ENCODE measurements at places on chromosomes 5 and 9.

DNA sequence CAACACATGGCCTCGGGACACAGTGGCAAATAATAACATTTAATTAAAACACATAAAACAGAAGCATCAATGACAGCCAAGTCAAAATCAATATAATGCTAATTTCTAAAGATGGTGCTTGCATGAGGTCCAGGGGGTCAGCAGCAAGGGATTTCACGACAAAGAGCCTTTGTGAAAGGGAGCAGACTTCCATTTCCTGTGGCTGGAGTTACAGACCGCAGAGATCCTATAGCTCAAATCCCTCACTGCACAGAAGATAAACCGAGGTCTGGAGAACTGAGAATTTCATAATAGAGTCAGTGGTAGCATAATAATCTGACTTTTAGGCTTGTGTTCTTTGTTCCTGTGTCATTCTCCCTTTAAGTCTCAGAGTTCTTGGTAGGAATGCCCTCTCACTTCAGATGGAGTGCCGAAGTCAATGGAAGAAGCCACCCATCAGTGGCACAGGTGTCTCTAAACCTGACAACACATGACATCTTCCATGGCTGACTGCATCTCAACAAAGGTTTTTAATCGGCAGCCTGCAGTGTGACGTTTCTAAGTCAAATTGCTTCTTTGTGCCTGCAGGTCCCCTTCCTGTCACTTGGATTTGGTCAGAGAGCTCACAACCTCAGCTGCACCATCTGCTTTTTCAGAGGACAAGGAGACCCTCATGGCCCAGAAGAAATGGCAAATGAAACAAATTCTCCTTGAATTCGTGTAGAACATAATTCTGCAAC is 67.4 kb downstream of the CARTPT start:
- no peak for DNase-seq

GRCh38 chr5:19790829-19791466 is 197.1 kb downstream of the CDH18 start:
- DNase-seq: no peak

DNA sequence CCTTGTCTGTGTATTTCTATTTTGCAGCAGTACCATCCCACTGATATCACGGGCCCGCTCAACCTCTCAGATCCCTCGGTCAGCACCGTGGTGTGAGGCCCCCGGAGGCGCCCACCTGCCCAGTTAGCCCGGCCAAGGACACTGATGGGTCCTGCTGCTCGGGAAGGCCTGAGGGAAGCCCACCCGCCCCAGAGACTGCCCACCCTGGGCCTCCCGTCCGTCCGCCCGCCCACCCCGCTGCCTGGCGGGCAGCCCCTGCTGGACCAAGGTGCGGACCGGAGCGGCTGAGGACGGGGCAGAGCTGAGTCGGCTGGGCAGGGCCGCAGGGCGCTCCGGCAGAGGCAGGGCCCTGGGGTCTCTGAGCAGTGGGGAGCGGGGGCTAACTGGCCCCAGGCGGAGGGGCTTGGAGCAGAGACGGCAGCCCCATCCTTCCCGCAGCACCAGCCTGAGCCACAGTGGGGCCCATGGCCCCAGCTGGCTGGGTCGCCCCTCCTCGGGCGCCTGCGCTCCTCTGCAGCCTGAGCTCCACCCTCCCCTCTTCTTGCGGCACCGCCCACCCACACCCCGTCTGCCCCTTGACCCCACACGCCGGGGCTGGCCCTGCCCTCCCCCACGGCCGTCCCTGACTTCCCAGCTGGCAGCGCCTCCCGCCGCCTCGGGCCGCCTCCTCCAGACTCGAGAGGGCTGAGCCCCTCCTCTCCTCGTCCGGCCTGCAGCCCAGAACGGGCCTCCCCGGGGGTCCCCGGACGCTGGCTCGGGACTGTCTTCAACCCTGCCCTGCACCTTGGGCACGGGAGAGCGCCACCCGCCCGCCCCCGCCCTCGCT is 1.9 kb downstream of the LRRC26 start:
- DNase-seq: no peak

DNA sequence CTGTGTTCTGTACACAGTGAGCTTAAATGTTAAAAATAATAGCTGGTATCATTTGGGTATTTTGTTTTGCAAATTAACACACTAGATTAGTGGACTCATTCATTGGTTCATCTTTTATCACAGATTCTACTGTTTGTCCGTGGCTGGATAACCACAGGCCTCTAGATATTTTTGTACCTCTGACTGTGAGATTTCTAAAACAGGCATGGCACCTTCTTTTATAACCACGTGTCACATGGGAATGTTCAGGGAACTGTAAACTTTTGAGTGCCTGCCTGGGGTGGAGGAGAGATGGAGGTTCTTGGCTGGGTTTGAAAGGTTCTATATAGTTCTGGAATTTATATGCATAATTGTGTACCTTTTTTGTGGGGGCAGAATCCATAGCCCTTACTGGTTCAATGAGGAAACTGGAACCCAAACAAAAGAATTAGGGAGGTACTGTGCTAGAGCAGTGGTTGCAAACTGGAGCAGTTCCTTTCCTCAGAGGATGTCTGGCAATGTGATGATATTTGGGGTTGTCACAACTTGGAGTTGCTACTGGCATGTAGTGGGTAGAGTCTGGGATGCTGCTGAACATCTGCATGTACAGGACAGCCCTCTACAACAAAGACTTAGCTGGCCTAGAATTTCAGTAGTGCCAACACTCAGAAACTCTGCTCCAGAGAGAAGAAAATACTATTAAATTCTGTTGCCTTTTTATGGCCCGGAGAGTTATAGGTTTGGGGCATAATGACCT is 16.9 kb downstream of the TLE4 start:
- DNase-seq: no peak

DNA sequence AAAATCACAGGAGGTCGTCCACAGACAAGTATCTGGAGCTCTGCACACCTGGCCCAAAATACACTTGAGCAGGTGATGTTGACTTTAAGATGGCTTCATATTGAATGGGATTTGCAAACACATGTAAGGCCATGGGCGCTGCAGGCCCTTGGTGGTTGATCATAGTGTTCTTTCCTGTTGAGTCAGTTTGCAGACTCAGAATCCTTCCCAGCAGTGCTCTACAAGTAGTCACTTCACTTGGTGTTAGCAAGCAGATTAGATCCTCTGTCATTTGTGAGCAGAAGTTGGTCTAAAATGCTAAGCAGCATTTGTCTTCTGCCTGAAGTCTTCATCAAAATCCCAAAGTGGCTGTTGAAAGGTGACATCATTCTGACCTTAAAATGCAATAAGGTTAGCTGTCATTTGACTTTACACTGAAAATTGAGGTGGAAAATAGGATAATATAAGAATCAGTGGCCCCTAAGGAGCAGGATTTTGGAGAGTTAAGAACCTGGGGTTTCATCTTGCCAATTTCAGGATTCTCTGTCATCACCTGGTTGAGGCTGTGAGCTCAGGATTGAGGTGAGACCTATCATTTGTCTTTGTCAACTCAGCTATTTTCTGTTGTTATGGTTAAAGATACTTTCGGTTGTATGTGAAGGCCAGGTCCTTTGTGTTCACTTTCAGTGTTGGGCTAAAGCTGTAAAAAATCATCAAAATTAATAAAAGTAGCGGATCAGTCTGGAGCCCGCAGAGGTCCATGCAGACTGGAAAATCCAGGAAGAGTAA is 114.5 kb downstream of the LRRC70 start:
- DNase-seq: no peak

- no peak for DNase-seq
Observed at GRCh38 chr5:56595566-56595965, 219.8 kb upstream of the MAP3K1 start.

DNA sequence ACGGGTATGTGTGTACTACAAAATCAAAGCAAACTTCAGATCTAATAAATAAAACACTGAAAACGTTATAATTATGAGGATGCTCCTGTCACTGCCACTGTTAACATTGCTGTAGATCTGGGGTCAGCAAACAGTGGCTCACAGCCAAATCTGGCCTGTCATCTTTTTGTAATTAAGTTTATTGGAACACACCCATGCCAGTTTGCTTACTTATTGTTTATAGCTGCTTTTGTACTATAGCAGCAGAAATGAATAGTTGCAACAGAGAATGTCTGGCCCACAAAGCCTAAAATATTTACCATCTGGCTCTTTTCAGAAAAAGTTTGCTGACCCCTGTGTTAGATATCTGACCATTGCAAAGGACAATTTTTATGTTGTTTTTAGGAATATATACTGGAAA is 32.1 kb downstream of the PRRC1 start:
- no peak for DNase-seq
